ENCODE measurements at places on chromosomes 13 and 19. TPM values are rescaled to one million over a fixed set of nuclear protein-coding genes. Genes with fewer than 3 reads are reported as not detected.

GRCh38 chr13:21537105-21537504 is 66.9 kb downstream of the MICU2 start:
- DNase-seq: no peak

DNA sequence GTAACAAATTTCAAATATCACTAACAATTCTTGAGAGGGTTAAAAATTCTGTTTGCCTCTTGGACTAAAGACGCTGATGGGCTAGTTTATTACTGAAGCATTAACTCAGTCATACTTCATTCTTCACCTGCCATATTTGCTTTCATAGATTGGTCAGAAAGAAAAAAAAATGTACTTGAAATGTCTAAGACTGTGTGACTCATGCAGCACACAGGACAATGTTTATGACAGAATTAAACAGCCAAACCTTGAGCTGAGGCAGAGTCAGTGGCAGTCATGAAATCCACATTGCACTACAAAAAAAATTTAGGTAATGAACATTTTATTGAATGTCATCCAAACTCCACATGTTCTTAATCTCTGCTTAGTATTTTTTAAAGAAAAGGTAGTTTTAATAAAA is 135.6 kb downstream of the PRR20E start:
- DNase-seq: no peak

DNA sequence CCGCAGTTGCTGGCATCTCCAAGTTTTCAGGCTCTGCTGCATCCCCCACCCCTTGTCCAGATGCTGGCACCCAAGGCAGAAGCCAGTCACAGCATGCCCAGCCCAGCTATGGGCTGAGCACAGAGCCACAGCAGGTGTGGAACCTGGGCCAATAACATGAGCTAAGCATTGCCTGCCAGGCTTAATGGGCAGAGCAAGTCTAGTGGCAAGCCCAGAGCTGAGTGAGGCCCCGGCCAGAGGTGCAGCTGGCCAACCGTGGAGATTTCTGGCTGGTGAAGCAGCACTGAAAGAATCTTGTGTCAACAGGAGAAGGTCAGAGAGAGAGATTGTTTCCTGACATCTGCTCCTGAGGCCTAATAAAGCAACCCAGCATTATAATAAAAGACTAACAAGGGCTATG is 111.0 kb downstream of the B3GLCT start:
- DNase-seq: no peak

DNA sequence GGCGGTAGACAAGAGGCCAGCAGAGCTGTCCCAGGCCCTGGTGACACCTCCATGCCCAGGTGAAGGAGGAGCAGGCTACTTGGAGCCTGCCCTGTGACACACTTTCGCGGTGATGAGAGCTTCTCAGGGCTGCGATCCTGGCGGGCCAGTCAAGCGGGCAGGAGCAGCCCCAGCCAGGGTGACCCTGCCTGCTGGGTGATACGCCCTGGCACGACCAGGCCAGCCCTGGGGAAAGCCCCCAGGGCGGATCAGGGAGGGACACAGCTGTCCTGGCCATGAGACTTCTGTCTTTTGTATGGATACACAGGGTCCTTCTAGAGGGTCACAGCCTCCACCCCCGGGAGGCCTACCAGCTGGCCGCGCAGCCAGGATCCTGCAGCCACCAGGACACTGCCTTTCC is 13.1 kb downstream of the DNM2 start:
- no peak for DNase-seq

- no peak for DNase-seq
Observed at GRCh38 chr13:20939662-20940061, 37.1 kb upstream of the XPO4 start.

- DNase-seq: no peak
Observed at GRCh38 chr13:102869948-102870676, 24.3 kb downstream of the ERCC5 start.

DNA sequence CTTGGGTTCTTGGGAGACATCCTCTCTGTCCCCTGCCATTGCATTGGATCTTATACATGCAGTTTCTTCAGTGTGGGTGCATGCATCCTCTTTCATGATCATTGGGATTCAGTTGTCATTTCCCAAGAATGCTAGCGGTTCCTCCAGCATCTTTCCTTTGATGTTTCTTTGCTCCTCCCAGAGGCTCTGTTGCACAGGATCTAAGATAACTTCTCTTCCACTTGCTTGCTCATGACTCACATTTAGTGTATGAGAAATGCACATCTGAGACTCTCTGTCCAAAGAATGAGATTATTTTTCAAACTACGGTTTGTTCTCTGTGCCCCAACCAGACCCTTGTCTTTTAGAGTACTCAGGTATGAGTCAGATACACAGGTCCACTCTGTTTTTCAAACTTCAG is 197.1 kb downstream of the NDFIP2 start:
- no peak for DNase-seq

- DNase-seq: no peak
Observed at GRCh38 chr19:39506598-39506943, 7.8 kb downstream of the DLL3 start.

LAIR1 gene
- total RNA-seq: 1.1 TPM

LSM7 gene
- total RNA-seq: 61.6 TPM

AKT2 gene
- total RNA-seq: 51.8 TPM

Measured in occipital lobe (tissue), 3 donors.